ENCODE measurements at places on chromosomes 16 and 17. TPM values are rescaled to one million over a fixed set of nuclear protein-coding genes. Genes with fewer than 3 reads are reported as not detected.

MPV17L gene
- 4.3 TPM for total RNA-seq

MYH1 gene
- 3.4 TPM for total RNA-seq

CCL13 gene
- total RNA-seq: 3.5 TPM

FN3KRP gene
- total RNA-seq: 17.6 TPM

RUSF1 gene
- total RNA-seq: 34.7 TPM

LRRC46 gene
- 0.04 TPM for total RNA-seq

PRRT2 gene
- total RNA-seq: 8.3 TPM
